ENCODE measurements at places on chromosomes 6 and 20.

DNA sequence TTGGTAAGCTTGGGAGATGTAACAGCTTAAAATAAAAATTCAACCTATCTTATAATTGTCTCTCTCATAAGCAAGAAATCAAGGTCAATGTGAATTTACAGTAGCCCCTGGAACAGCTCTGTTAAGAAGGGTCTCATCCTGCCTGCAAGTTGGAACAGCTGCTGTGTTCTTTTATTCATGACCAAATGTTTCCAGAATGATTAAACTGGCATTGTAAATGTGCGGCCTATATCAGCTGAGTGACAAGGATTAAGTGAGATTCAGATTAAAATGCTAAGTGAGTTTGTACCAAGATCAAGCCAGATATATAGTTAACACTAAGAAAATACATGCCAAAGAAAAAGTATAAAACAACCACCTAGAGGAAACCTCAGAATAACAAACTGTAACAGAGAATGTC, 45.3 kb upstream of the NRSN1 start:
- DNase-seq: peak; percentile 80

GRCh38 chr6:84428300-84428907, 201.0 kb upstream of the CEP162 start:
- DNase-seq: no peak

- DNase-seq: no peak
Observed at GRCh38 chr20:8401556-8401955, 269.5 kb downstream of the PLCB1 start.

DNA sequence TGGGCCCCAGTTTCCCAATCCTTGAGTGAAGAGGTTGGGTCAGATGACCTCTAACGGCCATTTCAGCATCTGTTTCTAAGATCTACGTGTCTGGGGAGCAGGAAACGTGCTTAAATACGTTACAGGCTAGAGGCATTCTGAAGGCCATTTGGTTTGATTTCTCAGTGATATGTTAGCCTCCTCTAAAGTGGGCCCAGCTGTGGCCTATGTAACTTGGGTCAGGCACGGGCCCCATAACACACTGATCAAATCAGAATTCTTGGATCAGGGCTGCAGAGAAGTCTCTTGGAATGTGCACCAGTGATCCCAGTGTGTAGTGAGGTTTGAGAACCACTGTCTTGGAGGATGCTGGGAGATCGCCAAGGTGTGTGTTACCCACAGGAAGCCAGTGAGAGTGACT, 36.1 kb upstream of the TGM3 start:
- DNase-seq: no peak

GRCh38 chr6:159720708-159721107, 6.6 kb upstream of the WTAP start:
- no peak for DNase-seq

DNA sequence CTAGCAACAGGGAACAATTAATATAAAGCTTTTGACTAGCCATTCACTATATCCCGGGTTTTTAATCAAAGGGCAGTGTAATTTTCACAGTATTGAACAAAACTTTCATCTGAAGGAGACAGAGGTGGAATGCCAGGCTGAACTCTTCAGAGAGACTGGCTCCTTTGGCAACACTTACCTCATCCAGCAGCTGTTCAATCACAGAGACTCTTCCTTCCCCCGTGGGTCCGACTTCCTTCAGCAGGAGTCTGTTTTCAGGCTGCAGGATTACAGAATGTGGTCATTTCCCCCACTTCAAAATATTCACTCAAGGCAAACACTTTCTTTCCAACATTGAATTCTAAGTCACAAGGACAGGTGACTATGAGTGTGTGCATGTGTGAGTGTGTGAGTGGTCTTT, 76.6 kb downstream of the DZANK1 start:
- DNase-seq: no peak

DNA sequence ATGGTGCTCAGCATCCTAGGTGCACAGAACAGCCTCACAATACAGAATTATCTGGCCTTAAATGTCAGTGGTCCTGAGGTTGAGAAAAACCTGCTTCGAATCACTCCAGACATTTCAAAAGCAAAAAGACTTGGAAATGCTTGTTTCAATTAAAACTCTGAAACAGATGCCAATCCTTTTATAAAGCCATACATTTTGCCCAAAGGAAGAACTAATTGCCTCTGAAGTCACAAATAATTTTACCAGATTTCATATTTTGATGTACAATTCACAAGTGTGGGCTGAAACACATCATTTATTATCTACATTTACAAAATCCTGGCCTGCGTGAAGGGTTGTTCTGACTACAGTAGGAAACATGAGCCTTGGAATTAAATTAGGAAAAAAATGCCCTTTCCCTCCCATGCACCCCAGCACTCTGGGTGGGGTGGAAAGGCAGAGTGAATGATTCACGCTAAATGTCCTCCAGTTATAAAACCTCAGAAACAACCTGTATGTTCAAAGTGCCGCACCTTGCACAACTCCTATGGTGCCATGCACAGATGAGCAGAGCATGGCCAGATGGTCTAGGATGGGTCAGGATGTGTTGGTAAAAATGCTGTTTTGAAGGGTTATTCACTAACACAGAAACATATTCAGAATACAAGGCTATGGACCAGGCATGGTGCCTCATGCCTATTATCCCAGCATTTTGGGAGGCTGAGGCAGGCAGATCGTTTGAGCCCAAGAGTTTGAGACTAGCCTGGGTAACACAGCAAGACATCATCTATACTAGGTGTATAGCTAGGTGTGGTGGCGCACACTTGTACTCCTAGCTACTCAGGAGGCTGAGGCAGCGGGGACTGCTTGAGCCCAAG, 87.0 kb downstream of the ZMYND8 start:
- no peak for DNase-seq

DNA sequence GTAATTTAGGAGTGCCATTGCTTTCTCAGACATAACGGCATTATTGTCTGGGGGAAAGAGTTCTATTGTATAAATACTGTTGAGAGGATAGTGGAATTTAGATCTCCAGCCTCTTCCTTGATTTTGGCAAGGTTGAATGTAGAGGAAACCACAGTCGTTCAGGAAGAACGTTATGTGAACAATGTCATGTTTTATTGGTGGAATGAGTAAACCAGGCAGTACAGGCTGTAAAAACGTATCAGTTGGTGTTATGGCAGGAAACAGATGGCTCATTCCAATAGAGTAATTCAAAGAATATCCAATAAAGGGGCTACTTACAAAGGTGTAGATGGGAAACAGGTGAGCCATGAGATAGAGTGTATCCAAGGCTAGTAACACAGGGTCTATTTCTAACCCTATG, 123.6 kb upstream of the SLC35B3 start:
- DNase-seq: no peak

DNA sequence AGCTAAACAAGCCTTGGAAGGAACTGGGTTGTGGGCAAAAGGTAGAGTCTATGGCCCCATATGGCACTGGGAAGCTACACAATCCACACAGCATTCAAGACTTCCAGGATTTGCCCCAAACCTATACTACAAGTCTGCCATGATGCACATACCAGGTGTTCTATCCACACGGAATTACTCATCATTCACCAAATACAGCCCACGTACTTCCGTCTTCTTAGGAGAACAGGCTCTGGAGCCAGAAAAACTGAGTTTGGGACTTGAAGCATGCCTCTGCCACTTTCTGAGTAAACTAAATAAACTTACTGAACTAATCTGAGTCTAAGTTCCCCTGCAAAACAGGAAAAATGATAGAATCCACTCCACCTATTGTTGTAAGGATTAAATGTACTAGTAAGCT, 28.6 kb downstream of the RIMS4 start:
- DNase-seq: no peak

- DNase-seq: no peak
Observed at GRCh38 chr6:14130435-14131075, 13.0 kb downstream of the CD83 start.

- DNase-seq: no peak
Observed at GRCh38 chr6:49519660-49520059, 19.9 kb downstream of the GLYATL3 start.

GRCh38 chr6:85670573-85670972, 27.9 kb upstream of the SYNCRIP start:
- no peak for DNase-seq

GRCh38 chr6:75204217-75204958, 1.5 kb downstream of the COL12A1 start:
- DNase-seq: peak; percentile 23

GRCh38 chr20:45917790-45918141, 5.8 kb upstream of the PLTP start:
- DNase-seq: no peak

GRCh38 chr6:22975079-22975478, 405.7 kb downstream of the HDGFL1 start:
- DNase-seq: no peak

DNA sequence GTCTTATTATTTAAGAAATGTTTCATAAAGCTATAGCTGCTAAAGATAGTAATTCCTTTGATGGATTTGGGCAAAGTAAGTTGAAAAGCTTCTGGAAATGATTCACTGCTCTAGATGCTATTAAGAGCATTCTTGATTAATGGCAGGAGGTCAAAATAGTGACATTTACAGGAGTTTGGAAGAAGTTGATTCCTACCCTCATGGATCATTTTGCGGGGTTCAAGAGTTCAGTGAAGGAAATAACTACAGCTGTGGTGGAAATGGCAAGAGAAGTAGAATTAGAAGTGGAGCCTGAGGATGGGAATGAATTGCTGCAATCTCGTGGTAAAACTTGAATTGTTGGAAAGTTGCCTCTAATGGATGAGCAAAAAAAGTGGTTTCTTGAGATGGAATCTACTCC, 316.1 kb downstream of the UTRN start:
- no peak for DNase-seq

DNA sequence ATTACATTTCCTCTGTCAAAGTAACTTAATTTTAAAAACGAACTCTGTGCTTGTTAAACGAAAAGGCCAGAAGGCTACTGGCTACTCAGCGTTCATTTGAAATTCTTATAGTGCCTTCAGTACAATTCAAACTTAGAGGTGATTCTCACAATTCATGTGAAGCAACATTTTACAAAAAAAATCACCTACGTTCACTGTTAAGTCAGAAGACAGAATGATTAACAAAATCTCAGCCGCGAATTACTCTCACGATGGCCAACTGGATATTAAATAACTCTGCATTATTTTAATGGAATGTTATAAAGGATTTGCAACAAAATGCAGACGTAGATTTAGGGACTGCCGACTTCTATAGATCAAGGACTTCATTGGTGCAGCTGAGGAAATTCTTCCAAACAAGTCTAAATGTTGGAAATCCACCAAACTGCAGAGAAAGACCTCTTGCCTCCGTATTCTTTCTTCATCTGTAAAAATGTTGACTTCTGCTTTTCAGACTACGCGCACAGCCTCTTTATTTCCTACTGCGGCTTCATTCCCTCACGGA, 1.6 kb upstream of the QKI start:
- DNase-seq: no peak

GRCh38 chr6:110520992-110521543, 44.7 kb upstream of the SLC22A16 start:
- DNase-seq: no peak

DNA sequence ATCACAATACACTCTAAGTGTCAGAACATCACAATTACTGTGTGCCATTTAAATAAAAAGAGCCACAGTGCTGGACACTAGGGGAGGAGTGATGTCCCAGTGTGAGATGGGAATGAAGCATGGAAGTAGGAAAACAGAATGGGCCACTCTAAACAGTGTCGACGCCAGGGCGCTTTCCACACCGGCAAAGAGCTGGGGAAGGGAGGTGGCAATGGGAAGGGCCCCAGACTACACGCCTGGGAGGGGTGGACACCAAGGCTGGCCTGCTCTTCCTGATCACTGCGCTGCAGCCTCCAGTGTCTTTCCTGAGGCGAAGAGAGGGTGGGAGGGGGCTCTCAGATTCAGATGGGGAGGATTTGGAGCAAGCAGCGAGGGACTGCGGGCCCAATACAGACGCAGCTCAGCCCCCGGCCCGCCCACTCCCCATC, 75.9 kb downstream of the ERMARD start:
- DNase-seq: no peak

GRCh38 chr6:6882592-6882991, 225.2 kb upstream of the RREB1 start:
- DNase-seq: no peak

DNA sequence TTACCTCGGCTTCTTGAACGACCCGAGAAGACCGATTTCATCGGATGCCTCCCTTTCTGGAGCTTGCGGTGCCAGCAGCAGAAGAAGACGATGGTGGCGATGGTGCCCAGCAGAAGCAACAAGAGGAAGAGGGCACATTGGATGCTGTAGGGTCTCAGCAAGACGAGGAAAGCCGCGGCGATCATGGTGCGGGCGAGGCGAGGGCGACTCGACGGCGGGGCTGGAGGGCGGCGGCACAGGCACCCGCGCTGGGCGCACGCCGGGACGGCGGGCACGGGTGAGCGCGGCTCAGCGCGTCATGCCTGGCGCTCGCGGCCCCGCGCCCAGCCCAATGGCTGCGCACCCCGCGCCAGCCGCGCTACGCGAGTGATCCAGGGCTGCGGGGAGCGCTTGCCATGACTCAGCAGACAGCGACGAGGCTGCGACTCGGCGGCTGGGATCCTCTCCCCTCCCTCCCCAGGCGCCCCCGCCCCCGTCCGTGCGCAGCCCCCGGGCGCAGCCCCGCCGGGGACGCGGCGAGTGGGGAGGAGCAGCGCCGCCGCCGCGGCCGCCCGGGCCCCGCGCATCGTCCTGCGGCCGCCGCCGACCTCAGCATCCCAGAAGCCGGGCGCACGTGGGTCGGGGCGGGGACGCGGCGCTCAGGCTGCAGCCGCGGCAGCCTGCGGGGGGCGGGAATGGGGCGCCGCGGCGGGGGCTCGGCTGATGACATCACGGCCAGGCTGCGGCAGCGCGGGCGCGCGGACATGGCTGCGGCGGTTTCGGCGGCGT, at the start of gene BEND6:
Gene BEND6 (plus strand): TSS at position 705 of the 768 bp plus-strand sequence. CDS start 26,704 bp downstream, outside the sequence.
- DNase-seq: no peak

DNA sequence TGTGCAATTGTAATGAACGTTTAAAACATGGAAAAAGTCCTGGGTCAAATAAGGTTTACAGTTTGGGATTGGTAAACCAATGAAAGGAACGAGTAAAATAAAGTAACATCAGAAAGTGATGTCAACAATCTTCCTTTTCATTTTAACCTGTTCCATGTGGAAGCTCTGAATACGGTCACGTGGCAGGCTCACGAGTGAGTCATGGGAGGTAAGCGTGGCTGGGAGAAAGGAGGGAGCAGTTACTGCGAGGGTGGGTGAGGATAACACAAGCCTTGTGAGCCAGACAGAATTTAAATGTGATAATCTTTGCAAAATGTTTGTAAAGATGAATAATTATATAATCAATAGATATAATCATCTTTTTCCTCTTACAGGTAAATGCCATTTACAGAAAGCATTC, 171.3 kb upstream of the HDAC2 start:
- DNase-seq: no peak

GRCh38 chr6:149895833-149896271, 2.1 kb downstream of the RAET1E start:
- no peak for DNase-seq

DNA sequence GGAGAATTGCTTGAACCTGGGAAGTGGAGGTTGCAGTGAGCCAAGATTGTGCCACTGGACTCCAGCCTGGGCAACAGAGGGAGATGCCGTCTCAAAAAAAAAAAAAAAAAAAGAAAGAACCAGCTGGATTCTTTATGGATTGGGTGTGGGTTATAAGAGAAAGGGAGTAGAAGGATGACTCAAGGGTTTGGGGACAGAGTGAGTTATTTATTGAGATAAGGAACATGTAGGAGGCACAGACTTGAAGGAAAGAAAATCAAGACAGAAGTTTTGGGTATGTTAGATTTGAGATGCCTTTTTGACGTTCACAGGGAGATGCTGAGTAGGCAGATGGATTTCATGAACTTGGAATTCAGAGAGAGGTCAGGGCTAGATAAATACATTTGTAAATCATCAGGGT, 47.6 kb downstream of the KIZ start:
- no peak for DNase-seq
